ENCODE measurements at places on chromosomes 11 and 22.

DNA sequence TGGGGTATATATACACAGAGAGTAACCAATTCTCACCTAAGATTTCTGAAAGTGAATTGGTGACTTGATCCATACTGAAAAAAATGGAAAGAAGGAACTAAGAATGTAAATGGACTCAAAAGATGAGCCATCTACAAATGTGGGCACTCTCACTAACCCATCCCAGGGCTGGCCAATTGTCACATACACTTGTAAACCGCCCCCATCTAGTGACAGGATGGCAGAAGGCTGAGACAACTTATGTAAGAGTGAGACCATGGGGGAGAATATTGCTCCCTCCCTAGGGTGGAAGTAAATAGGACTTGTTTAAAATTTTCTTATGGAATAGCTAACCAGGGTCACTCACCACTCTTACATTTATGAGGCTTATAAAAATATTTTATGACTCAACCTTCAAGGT, 377.1 kb upstream of the ISX start:
- peak; percentile 43 for DNase-seq

DNA sequence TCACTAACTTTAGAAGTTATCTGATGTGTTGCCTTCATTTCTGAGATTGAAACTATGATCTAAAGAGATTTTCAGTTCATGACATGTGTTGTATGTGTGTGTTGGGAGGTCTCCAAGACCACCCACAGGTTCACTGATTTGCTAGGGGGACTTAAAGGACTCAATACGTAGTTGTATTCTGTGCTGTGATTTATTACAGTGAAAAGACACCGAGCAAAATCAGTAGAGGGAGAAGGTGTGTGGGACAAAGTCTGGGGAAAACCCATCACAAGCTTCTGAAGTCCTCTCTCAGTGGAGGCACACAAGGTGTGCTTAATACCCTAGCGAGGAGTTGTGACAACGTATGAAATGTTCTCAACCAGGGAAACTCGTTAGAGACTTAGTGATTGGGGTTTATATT, 35.6 kb downstream of the RNF169 start:
- no peak for DNase-seq

- no peak for DNase-seq
Measured at GRCh38 chr11:132217856-132218255, 847.4 kb downstream of the NTM start.

- no peak for DNase-seq
Measured at GRCh38 chr11:67633758-67634365, 4.1 kb upstream of the NUDT8 start.

DNA sequence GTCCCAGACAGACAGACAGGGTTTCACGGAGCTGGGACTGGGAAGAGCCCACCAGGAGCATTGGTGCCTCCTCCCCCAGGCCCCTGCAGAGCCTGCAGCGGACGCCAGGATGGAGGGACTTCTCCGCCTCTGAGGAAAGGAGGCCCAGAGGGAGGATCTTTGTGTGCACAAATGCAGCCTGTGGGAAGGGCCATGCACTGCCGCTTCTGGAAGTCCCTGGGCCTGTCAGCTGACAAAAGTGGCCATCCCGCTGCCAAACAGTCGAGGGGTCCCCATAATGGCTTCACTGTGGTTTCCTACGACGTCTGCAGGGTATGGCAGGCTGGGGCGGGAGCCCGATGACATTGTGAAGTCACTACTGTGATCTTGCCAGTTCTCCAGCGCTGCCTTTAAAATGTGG, 73.8 kb downstream of the TP53I11 start:
- DNase-seq, result no peak

- peak; percentile 4 for DNase-seq
Measured at GRCh38 chr11:44104481-44105294, 9.2 kb downstream of the EXT2 start.

DNA sequence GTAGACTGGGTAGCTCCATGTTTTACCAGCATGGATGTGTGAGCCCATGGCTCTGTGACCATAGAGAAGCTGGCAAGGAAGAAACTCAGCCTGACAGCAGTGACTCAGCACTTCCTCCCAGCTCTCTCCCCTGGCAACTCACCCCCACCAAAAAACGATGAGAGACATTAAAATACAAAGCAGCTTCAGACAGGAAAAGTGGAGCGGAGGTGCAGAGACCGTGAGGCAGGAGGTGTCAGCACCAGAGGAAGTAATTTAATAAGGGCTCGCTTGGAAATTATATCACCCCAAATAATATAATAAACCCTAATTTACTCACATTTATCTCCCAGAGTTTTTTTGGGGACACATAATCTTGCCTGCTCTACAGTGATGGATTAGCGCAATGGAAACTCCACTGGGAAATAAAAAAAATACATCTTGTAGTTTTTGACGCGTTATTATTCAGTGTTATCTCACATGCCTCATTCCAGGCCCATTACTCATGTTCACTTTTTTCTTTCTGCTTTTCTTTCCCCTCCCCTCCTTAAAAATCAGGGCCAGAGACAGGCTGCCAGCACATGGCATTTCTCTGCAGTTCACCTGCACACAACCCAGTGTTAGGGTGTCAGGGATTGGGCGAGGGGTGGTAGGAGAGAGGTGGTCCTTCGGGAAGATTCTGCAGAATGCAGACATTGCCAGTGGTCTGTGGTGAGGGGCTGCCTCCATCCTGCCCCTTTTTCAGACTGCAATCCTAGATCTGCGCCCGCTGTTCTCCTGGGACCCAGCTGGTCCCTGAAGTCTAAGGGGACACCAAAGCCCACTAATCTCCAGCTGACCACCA, 170.8 kb downstream of the BUD13 start:
- no peak for DNase-seq

GRCh38 chr11:65225279-65226102, 36.3 kb upstream of the POLA2 start:
- DNase-seq, result peak; percentile 40

GRCh38 chr11:122036018-122036417, 80.0 kb downstream of the BLID start:
- no peak for DNase-seq

- DNase-seq, result no peak
Measured at GRCh38 chr22:17396516-17396915, 27.3 kb downstream of the CECR2 start.

DNA sequence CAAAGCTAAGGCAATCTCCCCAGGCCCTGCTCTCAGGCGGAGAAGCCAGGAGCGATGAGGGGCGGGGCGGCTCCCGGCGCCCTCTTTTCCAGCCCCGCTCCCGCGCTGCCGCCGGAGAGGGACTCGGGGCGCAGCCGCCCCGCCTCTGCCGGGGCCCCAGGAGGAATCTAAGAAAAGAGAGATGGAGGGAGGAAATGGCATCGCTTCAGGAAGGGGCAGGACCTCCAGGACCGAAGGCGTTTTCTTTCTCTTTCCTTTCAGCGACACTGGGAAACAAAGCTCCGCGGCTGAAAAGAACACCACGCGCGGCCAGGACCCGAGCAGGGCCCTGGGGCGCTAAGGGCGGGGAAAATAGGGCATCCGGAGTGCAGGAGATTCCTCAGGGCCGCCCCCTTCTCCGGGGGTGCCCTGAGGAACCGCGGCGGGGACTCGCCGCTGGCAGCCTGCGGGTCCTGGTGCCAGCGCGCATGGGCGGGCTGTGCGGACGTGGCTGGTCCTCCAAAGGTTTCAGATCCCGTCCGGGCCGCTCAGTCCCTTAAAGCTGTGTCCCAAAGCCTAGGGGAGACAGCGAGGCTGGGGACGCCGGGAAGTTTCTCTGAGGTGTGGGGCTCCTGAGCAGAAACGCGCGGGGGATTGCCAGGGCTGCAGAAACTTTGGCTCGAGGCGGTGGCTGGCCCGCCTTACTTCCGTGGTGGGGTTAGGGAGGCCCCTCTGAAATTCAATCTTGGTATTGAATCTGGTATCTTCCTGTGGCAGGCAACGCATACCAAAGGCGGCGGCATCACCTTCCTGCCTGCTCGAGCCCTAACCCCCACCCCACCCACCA, 2.8 kb upstream of the BSX start:
- no peak for DNase-seq

DNA sequence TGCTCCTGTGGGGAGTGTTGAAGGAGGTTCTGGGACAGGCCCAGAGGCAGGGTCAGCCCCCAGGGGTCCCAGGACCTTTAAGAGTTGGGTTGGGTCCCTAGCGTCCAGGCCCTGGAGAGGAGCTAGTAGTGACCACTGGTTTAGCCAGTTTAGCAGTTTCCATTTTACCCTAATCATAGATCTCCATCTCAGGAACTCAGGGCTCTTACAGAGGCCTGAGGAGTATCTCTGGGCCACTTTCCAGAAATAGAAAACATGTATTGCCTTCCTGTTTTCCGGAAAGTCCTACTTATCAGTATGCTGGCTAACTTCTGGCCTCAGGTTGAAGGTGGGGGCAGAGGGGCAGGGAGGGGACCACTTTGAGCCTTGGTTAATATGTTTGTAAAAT, 13.5 kb downstream of the NCF4 start:
- DNase-seq, result no peak

- DNase-seq, result peak; percentile 45
Measured at GRCh38 chr22:45163099-45163450, 650 bp upstream of the NUP50 start.

GRCh38 chr22:48857202-48857805, 970.4 kb downstream of the BRD1 start:
- no peak for DNase-seq

GRCh38 chr11:119195680-119196079, 10.4 kb downstream of the NHERF4 start:
- DNase-seq, result peak; percentile 31

- DNase-seq, result peak; percentile 70
Measured at GRCh38 chr11:113578033-113578380, 102.8 kb upstream of the DRD2 start.

GRCh38 chr11:64996710-64997380, at the start of gene BATF2:
BATF2 (minus strand) TSS chr11:64996971; CDS start chr11:64996914, 57 bp downstream.
- peak; percentile 92 for DNase-seq

- DNase-seq, result no peak
Measured at GRCh38 chr11:111001986-111002611, 243.4 kb upstream of the POU2AF2 start.

- DNase-seq, result peak; percentile 44
Measured at GRCh38 chr11:32053151-32053888, 37.6 kb upstream of the RCN1 start.

GRCh38 chr11:111418436-111418787, 39.3 kb upstream of the POU2AF1 start:
- DNase-seq, result no peak

DNA sequence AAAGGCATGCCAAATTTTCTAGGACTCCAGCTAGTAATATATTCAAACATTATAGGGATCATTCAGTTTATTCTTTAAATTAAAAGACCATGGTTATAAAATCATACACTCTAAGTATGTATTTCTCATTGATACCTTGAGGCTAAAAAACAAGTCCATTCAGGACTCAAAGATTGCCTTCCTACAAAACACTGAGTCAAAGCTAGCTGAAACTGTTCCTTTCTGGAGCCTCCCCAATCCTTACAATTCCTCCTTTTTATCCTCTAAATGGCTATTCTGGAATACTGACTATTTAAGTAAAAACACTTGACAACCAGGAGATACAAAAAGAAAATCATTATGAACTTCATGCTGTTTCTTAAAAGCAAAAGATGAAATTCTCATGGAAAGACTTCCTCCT, 4.9 kb upstream of the TTLL12 start:
- no peak for DNase-seq

- no peak for DNase-seq
Measured at GRCh38 chr22:35978889-35979288, 49.7 kb downstream of the RBFOX2 start.

DNA sequence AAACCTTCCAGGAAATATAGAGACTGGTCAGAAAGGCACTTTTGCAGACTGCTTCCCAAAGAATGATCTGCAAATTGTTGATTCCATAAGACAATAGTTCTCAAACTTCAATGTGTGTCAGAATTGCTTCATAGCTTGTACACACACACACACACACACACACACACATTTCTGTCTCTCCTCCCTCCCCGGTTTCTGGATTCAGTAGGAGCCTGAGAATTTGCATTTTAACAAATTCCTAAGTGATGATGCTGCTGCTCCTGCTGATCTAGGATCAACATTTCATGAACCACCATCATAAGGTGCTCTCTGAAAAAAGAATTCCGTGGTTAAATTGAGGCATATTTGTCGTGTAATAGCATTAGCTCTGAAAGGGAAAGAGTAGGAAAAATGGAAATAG, 35.3 kb upstream of the FZD4 start:
- no peak for DNase-seq

DNA sequence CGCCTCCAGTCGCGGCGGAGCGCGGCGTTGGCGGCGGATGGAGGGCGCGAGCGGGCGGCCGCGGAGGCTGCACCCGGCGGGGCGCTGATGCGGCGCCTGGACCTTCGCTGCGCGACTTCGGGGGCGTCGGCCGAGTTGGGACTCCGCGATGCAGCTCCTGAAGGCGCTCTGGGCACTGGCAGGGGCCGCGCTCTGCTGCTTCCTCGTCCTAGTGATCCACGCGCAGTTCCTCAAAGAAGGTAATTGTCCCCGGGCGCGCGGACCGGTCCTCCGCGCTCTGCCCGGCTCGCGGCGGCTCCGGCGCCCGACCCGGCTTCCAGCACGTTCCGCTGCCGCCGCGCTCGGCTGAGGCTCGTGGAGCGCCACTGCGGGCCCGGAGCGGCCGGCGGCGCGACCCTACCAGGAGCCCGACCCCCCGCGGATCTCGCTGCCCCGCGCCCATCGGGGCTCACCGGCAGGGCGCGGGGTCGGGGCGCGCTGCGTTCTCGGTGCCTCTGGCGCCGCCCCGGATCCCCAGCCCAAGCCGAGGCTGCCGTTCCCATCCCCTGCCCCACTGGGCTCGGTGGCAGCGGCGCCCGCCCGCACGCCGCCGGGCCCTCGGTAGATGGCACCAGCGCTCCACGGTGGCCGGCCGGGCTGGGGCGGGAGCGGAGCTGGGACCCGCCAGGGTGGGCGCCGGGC, 1251.2 kb downstream of the BRD1 start:
- DNase-seq, result no peak

- DNase-seq, result no peak
Measured at GRCh38 chr11:27656320-27656719, 43.9 kb downstream of the BDNF start.

- no peak for DNase-seq
Measured at GRCh38 chr22:38299770-38300102, 17.5 kb downstream of the CSNK1E start.

GRCh38 chr22:43992331-43992821, 31.7 kb upstream of the PARVB start:
- no peak for DNase-seq

DNA sequence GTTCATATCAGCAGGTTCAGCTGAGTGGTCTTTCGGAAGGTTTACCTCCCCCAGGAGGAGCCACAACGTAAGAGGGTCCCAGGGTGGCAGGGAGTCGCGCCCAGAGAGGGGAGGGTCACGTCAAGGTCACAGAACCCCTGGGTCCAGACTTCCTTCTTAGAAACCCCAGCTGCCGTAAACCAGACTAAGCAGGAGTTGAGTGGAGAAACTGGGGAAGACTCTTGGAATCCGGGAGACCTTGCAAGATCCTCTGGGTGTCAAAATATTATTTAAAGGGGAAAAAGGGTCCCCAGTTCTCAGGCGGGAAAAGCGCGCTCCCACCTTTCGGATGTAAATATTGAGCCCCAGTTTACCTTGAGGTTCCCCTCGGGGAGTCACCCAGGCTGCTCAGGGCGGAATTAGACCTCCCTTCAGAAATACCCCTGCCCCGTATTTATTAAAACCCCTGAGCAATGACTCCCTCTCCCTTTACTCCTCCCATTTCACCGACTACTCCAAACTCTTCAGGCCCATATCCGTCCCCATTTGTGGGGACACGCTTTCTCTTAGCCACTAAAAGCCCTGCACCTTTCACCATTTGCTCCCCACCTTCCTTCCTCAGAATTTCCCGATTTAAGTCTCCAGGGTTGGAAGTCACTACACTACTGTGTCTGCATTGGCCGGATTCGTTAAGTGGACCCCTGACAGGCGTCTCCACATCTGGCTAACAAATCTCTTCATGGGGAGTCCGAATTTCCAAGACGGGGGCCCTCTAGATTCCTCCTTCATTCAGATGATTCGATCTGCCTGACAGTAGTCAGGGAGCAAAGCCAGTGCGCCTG, 4.2 kb downstream of the SLC17A6 start:
- no peak for DNase-seq
